Stimulated activated naive CD4-positive, alpha-beta T cell treated with Interleukin-2 at 50 U/mL for 16 hours (primary cell): ENCODE measurements at places on chromosomes 3 and 15.

- DNase-seq: no peak
Measured at GRCh38 chr3:142819179-142819578, 69.7 kb downstream of the PCOLCE2 start.

GRCh38 chr15:101025501-101025885 lies 106.3 kb downstream of the LRRK1 start:
- no peak for DNase-seq

DNA sequence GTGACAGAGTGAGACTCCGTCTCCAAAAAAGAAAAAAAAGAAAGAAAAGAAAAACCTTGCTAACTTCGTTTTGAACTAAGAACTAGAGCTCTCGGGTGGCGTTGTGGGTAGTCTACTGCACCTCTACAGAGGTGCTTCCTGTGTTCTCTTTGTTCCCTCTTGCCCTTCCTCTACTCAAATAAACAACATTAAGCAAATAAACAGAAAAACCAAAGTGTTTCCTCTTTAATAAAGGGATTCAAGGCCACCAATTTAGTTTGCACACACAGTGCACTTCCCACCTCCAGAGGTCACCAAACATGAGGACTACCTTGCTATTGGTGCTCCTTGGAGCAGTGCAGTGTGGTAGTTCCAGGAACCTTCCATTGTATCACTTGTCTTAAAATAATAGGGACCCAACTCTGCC lies 354.2 kb upstream of the TBL1XR1 start:
- no peak for DNase-seq

DNA sequence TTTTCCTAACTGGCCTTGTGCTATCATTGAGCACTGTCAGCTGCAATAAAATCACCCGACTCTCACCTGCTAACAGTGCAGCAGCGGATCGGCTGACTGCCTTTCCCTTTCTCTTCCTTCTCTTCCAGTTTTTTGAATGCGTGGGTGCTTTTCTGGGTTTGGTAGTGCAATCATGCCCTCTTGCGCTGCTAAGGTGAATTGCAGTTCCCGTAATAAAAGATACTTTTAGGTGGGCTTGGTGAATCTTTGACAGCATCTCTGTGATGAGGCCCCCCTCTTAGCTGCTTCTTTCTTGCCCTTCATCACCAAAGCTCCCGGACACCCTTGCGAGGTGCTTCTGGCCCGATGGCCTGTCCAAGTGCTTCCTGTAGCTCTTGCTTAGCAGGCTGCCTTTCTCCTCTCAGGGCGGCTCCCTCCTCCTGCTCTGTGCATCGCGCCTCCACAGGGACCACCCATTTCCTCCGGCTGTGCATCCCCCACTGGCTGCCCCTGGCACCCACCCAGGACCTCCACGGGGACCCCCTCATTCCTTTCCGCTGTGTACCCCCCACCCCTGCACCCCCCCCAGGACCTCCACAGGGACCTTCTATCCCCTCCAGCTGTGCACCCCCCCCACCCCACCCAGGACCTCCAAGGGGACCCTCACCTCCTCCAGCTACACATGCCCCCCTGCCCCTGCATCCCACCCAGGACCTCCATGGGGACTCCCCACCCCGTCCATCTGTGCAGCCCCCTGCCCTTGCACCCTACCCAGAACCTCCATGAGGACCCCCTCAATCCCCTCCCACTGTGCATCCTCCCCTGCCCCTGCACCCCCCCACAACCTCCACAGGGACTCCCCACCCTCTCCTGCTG lies 50.8 kb upstream of the RPL32 start:
- DNase-seq: peak; percentile 13

GRCh38 chr3:13529196-13530112 lies 19.5 kb upstream of the FBLN2 start:
- no peak for DNase-seq

DNA sequence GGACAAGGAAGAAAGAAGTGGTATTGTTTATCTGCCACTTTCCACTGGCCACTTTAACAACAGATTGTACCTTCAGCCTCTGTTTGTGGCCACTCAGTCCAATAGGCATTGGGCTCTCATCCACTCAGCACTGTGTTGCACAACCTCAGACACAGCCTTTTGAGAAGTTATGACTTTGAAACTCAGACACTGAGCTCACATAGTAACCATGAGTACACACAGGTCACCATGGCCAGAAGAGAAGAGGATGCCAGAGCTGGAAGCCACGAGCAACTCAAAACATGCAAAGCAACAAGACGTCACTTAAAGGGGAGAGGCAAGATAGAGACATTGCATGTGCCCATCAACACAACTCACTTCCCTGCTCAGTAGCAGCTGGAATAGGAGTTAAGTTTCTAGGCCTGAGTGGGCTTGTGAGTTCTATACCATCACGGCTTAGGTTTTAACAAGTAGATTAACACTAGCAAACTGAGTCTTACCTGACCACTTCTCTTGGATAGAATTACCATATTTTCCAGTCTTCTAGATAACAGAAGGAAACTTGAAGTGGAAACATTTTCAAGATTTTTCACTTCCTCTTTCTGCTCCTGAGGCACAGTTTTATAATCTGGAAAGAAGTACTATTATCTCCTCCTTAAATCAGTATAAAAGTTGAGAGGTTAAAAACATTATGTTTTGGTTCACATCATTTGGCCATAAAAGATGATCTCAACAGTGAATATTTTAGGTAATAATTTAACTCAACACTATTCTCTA lies 103.5 kb downstream of the IMPG2 start:
- DNase-seq: no peak
